Activated naive CD4-positive, alpha-beta T cell treated with anti-CD3 and anti-CD28 coated beads, Interleukin-2, amount 50 U/mL, for 72 hours (primary cell): ENCODE measurements at places on chromosomes 2 and 18.

- no peak for DNase-seq
These were observed 26.6 kb upstream of the ICOS start for GRCh38 chr2:203909974-203910373.

- DNase-seq: no peak
These were observed 37.0 kb downstream of the SP100 start for GRCh38 chr2:230453006-230453405.

- DNase-seq: no peak
These were observed 237.3 kb downstream of the C1D start for GRCh38 chr2:67825476-67825875.

- peak; percentile 61 for DNase-seq
These were observed at the start of gene GPD2 for GRCh38 chr2:156435718-156436496. GPD2 (plus strand) TSS chr2:156436379; CDS start chr2:156476106, 39,727 bp downstream.

DNA sequence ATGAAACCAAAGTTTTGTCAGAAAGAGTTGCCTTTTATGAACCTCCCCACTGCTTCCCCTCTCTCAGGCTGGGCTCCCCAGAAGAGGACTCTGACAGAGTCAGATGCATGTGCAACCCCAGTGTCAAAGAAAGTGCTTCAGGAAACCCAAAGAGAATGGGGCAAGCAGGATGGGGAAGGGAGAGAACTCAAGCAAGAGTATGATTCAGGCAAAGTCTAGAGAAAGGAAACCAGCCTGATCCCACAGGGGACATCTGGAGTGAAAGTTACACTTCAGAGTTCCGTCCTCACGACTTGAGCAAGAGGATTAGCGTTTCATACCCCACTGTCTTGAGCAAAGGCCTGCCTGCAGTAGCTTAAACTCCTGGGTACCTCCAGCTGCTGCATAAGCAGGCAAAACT lies 51.8 kb upstream of the EPC2 start:
- DNase-seq: no peak

DNA sequence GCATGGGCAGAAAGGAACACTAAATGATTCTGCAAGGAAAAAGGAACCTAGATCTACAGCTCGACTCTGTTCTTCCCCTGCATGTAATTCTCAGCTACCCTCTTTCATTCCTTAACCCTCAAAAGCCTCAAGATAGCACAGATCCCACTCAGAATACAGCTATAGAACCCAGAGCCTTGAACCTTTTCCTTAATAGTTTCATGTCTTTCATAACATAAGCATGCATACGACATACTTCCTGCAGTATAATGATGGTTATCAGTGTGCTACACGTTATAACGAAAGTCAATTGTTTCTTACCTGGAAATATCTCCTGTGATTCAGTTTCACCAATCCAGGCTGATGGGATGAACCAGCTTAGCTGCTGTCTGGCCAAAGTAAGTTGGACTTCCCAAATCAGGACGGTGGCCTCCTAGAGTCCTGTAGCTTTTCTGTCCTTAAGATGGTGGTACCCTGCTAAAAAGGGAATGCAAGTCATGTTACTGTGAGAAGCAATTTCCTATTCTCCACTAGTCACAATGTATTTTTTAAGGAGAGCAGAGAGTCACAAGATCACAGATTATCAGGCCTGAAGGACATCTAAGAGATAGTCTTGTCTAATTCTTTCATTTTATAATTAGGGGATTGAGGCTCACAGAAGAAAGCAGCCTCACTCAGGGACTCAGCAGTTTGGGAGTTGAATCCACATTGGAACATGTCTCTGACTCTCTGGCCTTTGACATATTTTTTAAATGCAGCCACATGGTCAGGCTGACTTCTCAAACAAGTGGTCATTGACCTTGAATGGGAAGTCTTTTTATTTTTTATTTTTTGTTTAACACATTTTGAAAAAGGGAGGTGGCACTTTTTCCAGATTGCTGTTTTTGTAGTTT lies 41.8 kb downstream of the CYRIA start:
- no peak for DNase-seq

DNA sequence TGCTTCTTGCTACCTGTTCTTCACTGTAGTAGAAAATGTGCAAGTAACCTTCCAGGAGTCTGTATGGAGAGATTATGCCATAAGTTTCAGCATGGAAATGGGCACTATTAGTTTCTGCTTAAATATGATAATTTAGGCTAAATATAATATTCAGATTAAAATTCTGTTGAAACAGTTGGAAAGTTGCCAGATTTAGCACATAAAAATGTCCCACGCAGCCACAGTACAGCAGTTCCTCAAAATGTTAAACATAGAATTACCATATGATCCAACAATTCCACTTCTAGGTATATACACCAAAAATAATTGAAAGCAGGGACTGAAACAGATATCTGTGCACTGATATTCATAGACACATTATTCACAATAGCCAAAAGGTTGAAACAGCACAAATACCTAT lies 121.2 kb downstream of the NRP2 start:
- DNase-seq: no peak

GRCh38 chr2:214577769-214578168 lies 166.9 kb downstream of the VWC2L start:
- no peak for DNase-seq

DNA sequence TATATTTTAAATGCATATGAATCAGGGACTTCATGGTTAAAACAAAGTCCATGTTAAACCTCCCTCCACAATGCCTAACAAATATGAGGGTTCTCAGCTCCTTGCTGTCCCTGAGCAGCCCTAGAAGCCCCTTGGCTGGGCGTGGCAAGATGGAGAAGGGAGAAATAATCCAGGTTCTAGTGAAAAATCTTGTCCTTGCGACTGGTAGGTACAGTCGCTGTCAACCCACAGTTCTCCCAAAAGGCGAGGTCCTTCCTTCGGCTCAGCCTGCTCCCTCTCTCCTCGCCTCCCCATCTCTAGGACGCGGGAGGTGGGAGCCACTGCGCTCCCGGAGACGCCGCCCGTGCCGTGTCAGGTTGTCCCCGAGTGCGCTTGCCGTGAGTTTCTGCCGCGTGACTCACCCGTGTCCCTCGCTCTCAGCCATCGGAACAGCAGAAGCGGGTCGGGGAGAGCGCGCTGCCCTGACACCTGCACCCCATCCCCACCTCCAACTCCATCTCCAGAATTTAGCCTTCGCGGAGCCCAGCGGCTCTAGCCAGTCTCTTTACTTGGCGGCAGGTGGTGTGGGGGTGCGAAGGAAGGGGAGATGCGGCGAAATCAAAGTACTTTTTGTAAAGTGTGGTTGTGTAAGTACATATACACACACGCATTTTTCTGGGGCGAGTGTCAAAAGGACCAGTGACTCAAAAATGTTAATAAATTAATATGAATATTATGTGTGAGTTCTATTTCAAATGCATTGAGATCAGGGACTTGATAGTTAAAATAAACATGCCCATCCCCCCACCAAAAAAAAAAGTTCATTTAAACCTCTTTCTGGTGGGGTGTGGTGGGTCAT lies 65.1 kb upstream of the TMEM17 start:
- DNase-seq: no peak

DNA sequence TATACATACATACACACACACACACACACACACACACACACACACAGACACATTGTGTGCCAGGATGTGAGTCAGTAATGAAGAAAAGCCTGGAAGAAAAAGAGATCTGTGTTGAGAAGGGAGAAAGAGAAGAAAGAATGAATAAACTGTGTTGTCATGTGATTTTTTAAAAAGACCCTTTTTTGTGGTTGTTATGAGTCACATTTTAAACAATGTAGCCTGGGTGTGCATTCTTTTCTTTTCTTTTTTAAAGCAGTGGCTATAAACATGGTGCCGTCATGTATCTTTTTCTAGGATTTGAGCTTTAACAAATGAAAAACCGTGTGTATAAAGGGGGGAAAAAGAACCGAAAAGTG lies 87.2 kb downstream of the NRP2 start:
- no peak for DNase-seq

DNA sequence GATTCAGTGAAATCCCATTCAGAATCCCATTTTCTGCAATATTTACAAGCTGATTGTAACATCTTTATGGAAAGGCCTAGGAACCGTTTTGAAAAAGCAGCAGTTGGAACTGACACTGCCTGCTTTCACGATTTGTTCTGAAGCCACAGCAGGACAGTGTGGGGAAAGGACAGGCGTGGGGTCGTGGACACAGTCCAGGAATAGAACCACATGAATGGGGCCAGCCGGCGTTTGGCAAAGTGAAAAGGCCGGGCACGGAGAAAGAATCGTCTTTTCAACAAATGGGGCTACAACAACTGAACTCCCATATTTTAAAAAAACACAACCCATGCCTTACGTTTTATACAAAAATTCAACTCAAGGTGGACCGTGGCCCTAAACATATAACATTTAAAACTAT lies 69.8 kb downstream of the SLC66A2 start:
- DNase-seq: no peak
